ENCODE measurements at places on chromosomes 7 and 10. TPM values are rescaled to one million over a fixed set of nuclear protein-coding genes. Genes with fewer than 3 reads are reported as not detected.

The TDRD1 gene
- not detected for total RNA-seq

The SPDYE16 gene
- not detected for total RNA-seq

The SLC13A1 gene
- not detected for total RNA-seq

The ZNF736 gene
- total RNA-seq: 29.0 TPM

The MARVELD1 gene
- 53.1 TPM for total RNA-seq

The SPDYE9 gene
- not detected for total RNA-seq

- no peak for DNase-seq
Measured at GRCh38 chr10:23157239-23157681, 34.9 kb upstream of the PTF1A start.

GRCh38 chr10:70761031-70761601 is 24.1 kb downstream of the TBATA start:
- DNase-seq: no peak

DNA sequence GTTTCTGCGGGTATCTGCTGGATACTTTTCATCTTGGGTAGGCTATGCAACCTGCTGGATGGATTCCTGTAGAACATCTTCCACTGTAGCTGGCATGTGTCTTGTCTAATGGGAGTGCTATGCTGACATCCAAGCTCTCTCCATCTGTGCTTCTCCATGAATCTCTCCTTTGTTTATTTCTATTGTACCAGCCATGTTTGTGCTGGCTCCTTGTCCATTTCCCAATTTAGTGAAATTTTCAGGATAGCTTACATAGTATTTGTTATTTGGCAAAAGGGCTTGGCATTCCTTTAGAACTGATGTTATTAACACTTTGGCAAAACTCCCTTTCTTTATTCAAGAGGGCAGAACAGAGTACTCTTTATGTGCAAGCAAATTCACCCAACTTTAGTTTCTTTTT is 198.0 kb downstream of the CSTF2T start:
- DNase-seq: no peak

GRCh38 chr10:89792187-89792586 is 90.8 kb downstream of the KIF20B start:
- no peak for DNase-seq

- DNase-seq: no peak
Measured at GRCh38 chr7:152185558-152185957, 160.1 kb downstream of the GALNT11 start.

DNA sequence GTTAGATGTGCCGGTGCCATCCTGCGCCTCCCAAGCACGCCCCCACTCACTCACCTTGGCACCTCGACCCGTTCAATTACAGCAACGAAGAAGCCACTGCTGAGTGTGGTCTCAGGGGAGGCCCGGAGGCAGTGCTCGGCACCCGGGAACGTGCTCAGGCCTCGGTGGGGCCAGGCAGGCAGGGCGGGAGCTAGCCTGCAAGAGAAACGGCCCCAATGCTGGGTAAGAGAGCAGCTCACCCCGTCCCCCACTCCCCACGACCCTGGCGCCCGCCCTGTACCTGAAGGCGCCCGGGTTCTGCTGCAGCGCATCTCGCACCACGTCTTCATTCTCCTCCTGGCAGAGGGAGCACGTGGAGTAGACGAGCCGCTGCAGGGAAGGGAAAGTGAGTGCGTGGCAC is 5.1 kb downstream of the NSUN5 start:
- DNase-seq: no peak

DNA sequence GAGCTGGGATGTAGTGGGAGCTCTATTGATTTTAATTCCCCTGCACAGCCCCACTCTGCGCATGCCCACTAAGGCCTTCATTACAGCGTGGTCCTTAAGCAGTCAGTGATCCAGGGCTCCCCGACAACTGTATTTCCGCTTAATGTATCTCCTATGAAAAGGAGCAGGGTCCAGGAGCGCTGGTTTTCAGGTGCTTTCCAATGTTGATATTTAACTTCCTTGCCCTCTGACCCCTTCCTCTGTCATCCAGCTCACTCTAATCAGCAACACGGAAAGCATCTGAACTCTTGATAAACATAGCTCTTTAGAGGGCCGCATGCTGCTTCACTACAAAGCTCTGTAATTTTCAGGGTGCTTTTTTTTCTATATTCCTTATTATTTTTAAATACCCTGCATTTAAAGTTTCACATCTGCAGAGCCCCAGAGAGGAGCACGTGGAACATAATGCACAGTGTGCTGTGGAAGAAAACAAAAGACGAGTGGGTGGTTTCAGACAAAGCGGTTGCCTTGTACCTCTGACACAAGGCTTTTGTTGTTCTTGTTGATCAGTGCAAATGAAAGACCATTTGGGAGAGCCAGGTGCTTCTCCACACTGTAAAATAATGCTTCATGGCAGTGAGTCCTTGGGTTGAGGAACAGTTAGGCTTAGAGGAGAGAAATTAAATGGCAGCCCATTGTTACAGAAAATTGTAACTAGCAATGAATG is 465.9 kb upstream of the CELF2 start:
- no peak for DNase-seq

DNA sequence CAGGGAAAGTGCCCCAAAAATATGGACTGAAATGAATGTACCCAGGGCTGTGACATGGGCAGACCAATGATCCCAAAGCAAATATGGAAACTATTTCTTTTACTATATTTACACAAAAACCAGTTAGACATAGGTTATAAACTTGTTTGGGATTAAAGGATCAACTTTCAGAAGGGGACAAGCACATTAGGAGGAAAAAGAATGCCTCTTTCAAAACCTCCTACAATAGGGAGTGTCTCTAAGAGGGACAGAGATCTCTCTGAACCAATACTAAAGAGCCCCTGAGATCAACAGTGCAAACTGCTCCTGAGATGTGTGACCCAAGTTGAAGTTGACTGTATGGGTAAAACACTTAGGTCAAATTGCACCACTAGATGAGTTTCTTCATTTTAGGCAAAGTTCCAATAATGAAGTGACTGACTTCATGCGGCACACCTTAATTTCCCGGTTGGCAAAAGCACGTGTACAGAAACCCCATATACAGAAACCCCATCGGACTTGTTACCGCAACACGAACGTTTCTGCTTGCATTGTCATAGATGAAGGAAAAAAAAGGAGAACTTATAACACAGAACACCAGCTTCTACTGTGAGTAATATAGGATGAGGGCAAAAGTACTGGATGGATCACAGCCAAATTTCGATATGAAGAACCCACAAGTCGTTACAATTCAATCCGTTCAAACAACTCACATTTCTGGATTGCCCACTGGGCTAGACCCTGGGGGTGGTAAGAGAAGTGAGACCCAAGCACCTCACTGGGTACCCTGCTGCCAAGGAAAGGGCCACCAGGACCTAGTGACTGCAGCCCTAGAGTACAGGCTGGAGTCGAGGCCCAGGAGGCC is 4.3 kb downstream of the SVIL start:
- DNase-seq: no peak

DNA sequence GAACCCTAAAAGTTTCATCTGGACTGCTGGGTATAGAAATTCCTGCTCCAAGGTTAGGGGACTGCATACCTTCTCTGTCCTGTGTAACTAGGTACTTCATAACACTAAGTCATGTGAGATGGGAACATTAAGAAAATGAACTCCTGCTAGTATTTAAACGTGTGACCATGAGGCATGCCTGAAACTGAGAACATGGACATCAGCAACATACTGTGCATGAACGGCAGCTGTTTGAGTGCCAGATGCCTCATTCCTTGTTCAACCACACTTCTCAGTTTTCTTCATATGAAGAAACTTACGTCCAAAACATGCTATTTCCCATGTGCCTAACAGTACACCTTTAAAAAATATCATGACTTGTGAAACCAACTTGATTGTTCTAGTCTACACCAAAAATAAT is 88.5 kb downstream of the CREM start:
- no peak for DNase-seq

- no peak for DNase-seq
Measured at GRCh38 chr7:33062023-33062781, at the start of gene NT5C3A. Gene NT5C3A (minus strand): TSS chr7:33062776. CDS start chr7:33062705, 71 bp downstream.

DNA sequence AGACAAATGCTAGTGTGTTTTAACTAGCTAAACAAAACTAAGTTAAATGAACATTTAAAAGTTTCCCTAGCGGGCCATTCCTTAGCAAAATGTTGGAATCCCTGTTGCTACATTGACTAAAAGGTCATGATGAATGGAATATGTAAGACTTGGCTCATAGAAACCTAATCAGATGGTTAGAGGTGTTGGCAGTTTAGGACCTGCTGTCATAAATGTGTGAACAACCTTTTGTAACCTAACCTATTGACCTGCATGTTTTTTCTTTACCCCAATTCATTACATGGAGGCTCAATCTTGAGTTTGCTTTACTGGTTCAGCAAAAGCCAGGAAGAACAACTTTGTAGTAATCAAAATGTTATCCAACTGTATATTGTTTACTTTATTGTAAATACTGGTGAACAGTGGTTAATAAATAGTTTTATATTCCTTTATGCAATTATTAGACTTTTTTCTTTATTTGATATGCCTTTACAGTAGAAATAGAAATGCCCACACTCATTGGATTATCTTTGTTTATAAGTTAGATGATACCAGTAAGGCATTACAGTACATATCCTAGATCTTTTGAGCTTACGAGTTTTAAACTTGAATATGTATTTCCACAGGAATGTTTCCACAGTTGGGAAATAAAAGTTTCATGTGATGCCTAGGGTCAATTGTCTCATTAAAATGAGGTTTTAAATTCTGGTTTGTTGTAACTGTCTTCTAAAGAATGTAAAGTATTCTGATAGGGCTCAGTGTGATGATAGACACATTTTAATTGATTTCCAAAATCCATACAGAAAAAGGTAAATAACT is 11.6 kb downstream of the CBX3 start:
- no peak for DNase-seq

- no peak for DNase-seq
Measured at GRCh38 chr7:70529914-70530585, 601.9 kb upstream of the GALNT17 start.

DNA sequence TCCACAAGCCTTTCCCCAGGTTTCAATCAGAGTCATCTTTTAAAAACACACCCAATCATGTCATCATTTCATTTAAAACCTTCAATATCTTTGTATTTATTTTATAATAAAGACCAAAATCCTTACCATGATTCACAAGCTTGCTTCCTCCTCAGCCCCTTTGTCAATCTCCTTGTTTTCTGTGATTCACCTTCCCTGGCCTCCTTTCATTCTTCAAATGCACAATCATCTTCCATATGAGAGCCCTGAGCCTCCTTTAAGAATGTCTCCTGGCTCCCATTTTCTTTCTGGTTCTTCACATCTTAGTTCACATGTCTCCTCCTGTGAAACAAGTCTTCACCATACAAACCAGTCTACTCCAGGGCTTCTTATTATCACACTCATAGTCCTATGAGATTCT is 904.0 kb downstream of the SORCS3 start:
- no peak for DNase-seq
